ENCODE measurements at places on chromosomes 12 and 14. TPM values are rescaled to one million over a fixed set of nuclear protein-coding genes. Genes with fewer than 3 reads are reported as not detected.

DNA sequence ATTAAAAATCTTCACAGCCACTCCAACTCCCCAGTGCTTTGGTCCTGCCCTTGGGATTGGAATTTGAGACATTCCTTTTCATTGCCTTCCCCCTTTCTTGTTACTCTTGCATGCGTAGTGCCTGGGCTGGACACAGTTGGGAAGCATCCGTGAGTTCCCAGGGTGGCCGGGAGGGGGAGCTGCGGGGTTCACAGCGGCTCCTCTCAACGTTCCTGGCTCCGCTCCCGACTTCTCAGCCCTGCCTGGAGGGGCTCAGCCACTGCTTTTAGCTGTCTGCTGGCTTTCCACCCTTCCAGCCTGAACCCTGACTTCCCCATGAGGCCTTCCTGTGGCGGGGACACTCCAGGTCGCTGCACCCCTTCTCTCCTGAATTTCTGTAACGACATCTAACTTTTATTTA is 3.2 kb downstream of the TEX52 start:
- peak; percentile 59 for DNase-seq

- DNase-seq = no peak
Observed at GRCh38 chr12:1698720-1699119, 7.8 kb downstream of the ADIPOR2 start.

Gene GPX2
- 55.0 TPM for total RNA-seq

Gene SCN8A
- total RNA-seq = 7.6 TPM

- DNase-seq = peak; percentile 43
Observed at GRCh38 chr14:21068521-21069387, 1.4 kb upstream of the ARHGEF40 start.

Data from prostate gland (tissue), 2 donors.